ENCODE measurements at places on chromosomes 16 and 17.

DNA sequence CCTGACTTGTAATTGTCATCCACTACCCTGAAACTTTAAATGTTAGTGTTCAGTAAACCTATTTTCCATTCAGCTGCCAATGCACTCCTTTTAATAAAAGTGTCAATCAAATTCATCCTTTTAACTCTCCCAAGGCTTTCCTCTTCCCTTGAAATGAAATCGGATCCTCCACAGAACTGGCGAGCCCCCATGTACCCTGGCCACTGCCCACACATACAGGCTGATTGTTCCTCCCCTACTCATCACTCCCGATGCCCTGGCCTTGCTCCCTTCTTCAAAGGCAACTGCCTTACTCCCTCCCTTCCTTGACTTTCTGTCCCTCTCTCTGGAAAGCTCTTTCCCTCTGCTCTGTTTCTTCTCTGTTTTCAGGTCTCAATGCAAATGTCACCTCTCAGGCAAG is 7.6 kb downstream of the KRT33A start:
- no peak for DNase-seq

DNA sequence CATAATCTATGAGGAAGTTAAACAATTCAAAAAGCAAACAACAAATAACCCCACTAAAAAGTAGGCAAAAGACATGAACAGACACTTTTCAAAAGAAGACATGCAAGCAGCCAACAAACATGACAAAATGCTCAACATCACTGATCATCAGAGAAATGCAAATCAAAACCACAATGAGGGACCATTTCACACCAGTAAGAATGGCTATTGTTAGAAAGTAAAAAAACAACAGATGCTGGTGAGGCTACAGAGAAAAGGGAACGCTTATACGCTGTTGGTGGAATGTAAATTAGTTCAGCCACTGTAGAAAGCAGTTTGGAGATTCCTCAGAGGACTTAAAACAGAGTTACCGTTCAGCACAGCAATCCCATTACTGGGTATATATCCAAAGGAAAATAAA is 24.4 kb downstream of the TNFRSF13B start:
- DNase-seq, result no peak

- DNase-seq, result peak; percentile 29
These were observed 35.4 kb upstream of the LITAF start for GRCh38 chr16:11621920-11622651.

DNA sequence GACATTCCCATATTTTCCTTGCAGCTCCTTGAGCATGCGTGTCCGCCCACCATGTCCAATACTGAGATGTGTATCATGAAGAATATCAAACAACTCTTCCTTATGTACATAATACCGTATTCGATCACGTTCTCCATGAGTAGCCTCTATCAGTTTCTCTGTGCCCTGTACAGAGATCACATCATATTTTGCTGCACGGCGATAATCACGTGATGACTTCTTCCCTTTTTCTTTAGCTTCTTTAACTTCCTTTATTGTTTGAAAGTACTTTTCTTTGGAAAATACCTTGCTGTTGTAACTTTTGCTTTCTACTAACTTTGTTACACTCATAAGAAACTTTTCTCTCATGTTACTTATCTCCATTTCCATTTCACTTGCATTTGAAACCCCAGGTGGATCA is 6.6 kb downstream of the KRABD2 start:
- DNase-seq, result no peak

DNA sequence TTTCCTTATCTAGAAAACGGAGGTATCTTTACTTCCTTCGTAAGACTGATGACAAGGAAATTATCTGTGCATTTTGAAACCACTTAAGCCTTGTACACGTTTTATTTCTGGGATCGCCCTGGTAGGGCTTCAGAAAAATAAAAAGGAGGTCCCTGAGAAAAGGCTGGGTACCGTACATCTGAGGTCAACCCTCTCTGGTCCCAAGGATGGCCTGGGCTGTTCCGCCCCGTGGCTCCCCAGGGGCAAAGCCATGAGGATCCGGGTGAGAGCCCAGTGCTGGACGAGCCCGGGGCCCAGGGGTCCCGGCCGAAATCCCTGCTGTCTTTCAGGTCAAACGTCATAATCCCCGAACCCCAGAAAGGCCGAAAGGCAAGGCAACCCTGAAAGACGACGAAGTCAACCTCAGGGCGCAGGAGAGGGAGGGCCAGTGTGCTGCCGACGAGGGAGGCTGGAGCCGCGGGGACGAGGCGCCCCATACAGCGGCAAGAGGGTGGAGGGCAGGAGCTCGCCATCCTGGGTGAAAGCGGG is 656 bp upstream of the FUS start:
- no peak for DNase-seq

DNA sequence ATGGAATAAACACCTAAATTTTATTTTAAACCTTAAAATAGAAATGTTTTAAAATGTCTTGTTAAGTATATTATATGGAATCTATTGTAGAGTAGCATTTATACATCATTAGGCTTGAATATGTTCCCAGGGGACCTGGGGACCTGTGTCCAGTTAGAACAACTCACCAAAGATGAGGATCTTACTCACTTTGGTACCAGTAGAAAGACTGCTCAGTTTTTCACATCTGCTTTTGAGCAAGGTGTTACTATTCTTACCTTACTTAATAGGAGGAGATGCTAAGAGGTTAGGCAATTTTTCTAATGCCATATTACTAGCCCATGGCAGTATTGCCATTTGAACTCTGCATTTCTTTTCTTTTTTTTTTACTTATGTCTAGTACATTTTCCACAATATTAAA is 14.7 kb downstream of the STXBP4 start:
- no peak for DNase-seq

- peak; percentile 49 for DNase-seq
These were observed 38.5 kb downstream of the IGF2BP1 start for GRCh38 chr17:49035470-49036269.

DNA sequence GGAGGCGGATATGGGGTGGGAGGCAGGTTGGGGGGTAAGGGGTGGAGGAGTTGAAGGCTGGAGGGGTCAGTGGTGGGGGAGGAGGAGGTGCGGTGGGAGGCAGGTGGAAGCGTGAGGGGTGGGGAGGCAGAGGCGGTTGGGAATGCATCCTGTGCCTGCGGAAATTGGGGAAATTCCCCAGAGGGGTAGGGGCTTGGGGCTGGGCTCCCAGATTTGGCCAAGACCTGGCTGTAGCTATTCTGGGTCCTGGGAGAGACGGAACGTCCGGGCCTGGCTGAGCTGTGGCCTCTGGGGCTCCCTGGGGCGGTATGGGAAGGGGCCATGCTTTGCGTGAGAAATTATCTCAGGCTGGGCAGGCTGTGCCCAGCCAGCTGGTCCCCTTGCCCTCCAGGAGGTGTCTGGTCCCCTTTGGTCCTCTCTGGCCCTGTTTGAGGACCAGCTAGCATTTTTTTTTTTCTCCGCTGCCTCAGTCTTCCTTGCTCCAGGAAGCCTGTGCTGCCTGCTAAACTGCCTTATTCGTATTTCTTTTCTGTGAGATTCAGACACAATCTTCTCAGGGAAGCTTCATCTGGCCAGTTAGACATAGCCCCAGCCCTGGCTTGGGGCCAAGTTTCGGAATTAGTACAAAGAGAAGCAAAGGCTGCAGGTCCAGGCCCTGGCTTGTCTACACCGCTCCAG is 7.3 kb upstream of the TRPV2 start:
- peak; percentile 53 for DNase-seq

- DNase-seq, result no peak
These were observed 15.5 kb upstream of the CACNG5 start for GRCh38 chr17:66819466-66819865.

GRCh38 chr16:81514041-81514559 is 69.5 kb downstream of the CMIP start:
- no peak for DNase-seq

GRCh38 chr17:58352596-58353388 is 791 bp upstream of the SUPT4H1 start:
- peak; percentile 66 for DNase-seq

DNA sequence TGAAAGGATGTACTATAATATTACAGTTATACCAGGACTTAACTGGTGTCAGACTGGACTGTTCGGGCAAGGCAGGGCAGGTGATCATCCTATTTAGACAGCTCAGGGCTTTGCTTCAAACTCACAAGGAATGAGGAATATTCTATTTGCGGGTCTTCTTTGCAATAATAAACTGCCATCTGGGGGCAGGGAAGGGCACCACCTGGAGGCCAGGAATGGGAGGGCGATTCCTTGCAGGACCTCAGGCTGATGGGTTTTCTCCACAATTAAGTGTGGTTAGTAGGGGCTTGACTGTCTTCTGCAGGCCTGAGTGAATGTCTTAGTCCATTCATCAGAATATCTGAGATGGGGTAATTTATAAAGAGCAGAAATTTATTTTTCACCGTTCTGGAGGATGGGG is 424.1 kb downstream of the CA10 start:
- no peak for DNase-seq

Data from EH (cell line).